Cardiac muscle cell (in vitro differentiated cells and primary cell): ENCODE measurements at places on chromosomes 3 and 15. TPM values are rescaled to one million over a fixed set of nuclear protein-coding genes. Genes with fewer than 3 reads are reported as not detected.

DNA sequence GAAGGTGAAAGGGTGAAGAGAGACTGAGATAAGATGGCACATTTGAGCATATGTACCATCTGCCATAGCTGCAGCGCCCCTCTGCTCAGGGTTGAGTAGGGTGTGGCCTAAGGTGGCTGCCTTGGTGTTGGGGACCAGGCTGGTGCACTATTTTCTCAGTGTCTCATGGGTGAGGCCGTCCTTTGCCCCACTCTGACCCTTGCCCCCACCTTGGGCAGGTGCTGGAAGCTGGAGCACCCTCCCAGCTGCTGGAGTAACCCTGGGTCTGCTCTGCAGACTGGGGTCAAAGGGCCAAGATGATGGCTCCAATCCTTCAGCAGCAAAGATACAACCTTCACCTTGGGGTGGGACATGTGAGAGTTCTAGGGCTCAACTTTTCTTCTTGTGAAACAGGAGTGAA, 69.2 kb downstream of the DAPK2 start:
- DNase-seq, result no peak

DNA sequence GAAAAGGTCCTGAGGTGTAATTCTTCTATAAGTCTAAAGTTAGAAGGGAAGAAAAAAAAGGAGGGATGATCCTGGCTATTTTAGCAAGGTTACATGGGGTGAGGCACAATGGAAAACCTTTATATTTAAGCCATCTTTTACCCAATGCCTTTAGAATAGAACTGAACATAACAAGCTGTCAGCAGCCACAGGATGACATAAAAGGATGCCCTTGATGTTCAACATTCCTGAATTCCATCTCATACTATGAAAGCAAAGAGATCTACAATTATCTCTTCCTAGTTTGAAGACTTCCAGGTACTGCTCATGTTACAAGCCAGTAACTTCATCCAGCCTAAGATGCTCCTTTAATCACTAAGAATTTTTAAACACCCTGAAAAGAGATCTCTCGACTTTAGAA, 26.9 kb downstream of the NEK10 start:
- no peak for DNase-seq

DNA sequence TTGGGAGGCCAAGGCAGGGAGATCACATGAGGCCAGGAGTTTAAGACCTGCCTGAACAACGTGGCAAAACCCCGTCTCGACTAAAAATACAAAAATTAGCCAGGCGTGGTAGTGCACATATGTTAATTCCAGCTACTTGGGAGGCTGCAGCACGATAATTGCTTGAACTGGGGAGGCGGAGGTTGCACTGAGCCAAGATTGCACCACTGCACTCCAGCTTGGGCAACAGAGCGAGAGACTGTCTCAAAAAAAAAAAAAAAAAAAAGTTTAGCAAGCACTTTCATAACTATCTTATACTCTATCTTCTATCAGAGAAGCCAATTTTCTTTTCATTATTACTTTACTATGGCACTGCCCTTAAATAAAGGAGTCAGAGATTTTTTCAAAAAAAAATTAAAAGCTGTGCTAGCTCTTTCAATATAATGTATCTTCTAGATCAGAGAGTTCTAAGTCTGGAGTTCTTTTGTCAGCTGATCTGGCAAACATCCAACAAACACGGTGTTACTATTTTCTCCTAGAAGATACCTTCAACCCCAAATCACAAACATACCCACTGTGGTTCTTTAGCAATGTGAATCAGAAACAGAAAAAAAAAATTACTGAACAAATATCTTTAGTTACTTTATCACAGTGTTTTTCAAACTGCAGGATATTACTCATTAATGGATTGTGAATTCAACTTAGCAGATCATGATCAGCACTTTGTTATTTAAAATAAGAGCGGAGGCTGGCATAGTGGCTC, 3.0 kb downstream of the ZNF770 start:
- peak; percentile 40 for DNase-seq

GRCh38 chr3:127831723-127832172, 9.4 kb upstream of the MGLL start:
- DNase-seq, result peak; percentile 69

GRCh38 chr3:4831580-4831950, 147.7 kb upstream of the BHLHE40 start:
- no peak for DNase-seq

DNA sequence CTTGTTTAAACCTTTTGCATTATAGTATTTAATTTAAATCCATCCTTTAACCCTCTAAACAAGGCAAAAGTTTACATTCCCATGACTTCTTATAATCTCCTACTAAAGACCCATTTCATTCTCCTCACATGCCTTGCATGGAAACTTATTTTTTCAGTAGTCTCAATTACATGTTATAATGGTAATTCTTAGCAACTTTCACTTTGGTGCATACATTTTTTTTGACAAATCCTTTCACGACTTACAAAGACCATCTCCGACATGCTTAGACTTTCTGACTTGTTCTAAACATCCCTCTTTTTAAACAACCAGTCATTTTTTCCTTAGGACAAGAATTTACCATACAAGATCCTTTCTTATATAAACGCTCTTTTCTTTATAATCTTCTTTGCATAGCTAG, 615.4 kb upstream of the GBE1 start:
- DNase-seq, result no peak

DNA sequence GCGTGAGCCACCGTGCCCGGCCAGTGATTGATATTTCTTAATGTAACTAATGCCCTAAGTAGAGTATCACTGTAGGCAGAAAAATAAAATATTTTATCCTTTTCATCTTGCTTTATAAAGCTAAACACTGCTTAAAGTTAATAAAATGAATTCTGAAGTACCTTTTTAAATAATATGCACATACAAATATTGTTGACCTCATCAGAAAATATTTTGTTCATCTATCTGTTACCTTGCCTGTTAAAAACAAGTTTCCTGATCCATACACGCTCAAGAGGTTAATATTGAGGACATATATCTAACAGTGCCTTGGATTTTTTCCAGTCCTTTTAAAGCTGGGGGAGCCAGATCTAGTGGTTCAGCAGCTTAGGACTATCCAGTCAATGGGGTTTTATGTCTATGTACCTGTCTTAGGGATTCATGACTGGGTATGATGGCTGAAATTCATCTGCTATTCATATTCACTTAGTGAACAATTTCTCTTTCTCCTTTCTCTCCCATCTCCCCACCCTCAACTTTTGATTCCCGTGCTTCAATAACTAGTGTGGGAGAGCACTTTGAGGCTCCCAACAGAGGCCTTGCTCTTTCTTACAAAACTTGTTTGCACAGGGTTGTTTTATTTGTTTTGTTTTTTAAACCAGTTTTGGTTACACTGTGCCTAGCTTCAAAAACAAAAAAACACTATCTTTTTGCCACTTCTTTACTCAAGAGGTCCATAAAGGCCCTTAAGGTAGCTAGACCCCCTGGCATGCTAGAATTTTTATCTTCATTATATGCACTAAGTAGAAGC, 7.0 kb downstream of the SLC25A36 start:
- no peak for DNase-seq

- no peak for DNase-seq
These were observed 172.1 kb upstream of the SMAD3 start for GRCh38 chr15:66893294-66893693.

DNA sequence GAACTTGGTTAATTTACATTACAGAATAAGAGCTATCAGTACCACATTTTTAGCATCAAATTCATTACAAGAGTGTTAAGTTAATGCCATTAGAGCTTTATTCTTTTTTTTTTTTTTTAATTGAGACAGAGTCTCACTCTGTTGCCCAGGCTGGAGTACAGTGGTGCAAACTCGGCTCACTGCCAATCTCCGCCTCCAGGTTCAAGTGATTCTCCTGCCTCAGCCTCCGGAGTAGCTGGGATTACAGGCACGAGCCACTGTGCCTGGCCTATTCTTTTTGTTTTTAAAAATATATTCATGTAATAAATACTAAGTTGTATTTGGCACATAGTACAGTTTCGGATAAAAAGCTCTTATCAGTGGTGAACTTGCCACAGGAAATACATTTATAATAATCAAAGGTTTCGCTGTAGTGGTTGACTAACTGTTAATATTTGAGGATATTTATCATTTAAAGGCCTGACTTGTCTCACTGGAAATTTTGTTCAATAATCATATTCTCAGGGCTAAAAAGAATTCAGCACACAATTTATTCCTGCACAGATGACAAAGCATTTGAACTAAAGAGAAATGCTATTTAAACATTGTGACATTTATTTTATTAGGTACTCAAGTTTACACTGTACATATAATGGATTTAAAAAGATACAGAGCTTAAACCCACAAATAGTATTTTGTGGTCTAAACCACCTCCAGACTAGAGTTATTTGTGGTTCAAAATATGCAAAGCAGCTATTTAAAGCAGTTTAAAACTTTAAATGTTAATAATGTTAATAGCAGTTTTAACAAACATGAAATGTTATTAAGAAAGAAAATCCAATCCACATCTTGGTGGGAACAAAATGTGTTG, 6.1 kb upstream of the LEKR1 start:
- no peak for DNase-seq

Gene CLDN18
- 0.07 TPM in 1 of 2 replicates, not detected in the other for total RNA-seq

Gene CAND2
- 50.6 and 80.3 TPM in 2 replicates for total RNA-seq

Gene FSIP1
- 0.33 and 0.42 TPM in 2 replicates for total RNA-seq

Gene TRH
- total RNA-seq, result 92.4 and 111 TPM in 2 replicates

Gene LPCAT4
- total RNA-seq, result 95.6 and 172 TPM in 2 replicates

Gene PP2D1
- total RNA-seq, result not detected in 2 replicates

Gene ILDR1
- 0.30 TPM in 1 of 2 replicates, not detected in the other for total RNA-seq

Gene EOGT
- 10.1 and 16.9 TPM in 2 replicates for total RNA-seq
